Esophagus squamous epithelium (tissue), 5 donors: ENCODE measurements at places on chromosomes 13 and 19.
A peak's percentile ranks its signal among the peaks of the same experiment; 100 is the strongest.

- H3K27ac ChIP-seq, result no peak overlapping the region
- no peaks in the 10 kb centered on the region for H3K27me3 ChIP-seq
- H3K36me3 ChIP-seq, result peaks cover 75% of the 10 kb centered on the region
- DNase-seq, result no peak
Observed at GRCh38 chr13:111232191-111232590, 88.3 kb upstream of the TEX29 start.

- no peak overlapping the region for H3K4me3 ChIP-seq
- no peaks in the 10 kb centered on the region for H3K36me3 ChIP-seq
- DNase-seq, result no peak
- H3K4me1 ChIP-seq, result peaks cover 6% of the 10 kb centered on the region
- no peaks in the 10 kb centered on the region for H3K27me3 ChIP-seq
Observed at GRCh38 chr19:17394891-17395415, 957 bp upstream of the CCDC194 start.

DNA sequence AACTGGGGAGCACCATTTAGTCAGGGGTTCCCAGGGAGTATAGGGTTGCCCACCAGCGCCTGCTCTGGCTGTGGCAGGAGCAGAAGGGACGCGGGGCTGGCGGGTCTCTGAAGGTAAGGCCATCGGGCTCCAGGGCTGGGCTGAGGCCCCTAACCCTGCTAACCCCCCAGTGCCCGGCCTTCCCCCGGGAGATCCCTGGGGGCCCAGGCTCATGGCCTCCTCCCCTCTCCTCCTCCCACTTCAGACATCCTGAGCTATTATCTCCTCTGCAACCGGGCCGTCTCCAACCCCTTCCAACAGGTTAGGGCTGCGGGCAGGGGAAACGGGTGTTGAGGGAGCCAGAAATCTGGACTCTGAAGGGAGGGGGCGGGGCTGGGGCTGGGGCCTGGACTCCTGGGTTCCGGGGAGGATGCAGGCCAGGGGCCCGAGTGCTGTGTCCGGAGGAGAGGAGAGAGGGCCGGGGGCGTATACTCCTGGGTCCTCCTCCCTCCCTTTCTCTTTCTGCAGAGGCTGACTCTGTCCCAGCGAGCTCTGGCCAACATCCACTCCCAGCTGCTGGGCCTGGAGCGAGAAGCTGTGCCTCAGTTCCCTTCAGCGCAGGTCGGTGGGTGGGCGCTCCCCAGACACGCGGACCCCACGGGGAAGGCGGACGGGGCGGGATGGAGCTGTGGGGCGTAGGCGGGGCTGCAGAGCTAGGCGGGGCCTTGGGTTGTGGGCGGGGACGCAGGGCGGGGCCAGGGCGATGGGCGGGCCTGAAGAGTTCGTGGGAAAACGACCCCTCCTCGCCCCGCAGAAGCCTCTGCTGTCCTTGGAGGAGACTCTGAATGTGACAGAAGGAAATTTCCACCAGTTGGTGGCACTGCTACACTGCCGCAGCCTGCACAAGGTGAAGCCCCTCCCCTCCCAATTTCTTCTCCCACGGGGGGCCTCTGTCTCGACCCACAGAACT, 15.3 kb downstream of the TTYH1 start:
- peaks cover 15% of the 10 kb centered on the region for H3K27me3 ChIP-seq
- H3K4me1 ChIP-seq, result peaks cover 26% of the 10 kb centered on the region
- H3K36me3 ChIP-seq, result no peaks in the 10 kb centered on the region
- no peak overlapping the region for H3K27ac ChIP-seq
- peak overlapping the region; percentile 36 for H3K4me3 ChIP-seq

GRCh38 chr13:33785384-33785783, 32.6 kb upstream of the RFC3 start:
- H3K36me3 ChIP-seq, result no peaks in the 10 kb centered on the region
- DNase-seq, result no peak
- no peak overlapping the region for H3K4me3 ChIP-seq
- H3K27ac ChIP-seq, result no peak overlapping the region
- H3K27me3 ChIP-seq, result no peaks in the 10 kb centered on the region

DNA sequence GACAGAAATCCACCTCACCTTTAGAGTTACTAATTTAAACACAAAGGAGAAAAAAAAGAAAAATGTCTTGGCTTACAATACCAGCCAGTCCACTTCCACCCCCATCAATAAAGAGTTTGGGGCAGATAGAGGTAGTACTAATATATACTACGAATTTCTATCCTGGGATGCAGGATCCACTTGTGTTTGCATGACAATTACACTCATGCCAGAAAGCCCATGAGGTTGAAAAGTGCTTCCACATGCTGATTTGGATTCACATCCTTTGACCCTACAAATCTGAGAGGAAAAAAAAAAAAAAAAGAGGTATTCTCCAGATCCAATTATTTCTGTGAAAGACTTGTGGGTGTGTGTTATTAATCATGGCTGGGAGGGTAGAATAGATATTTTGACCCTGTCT, 335.2 kb downstream of the SLITRK1 start:
- no peak overlapping the region for H3K4me3 ChIP-seq
- no peak overlapping the region for H3K27ac ChIP-seq
- H3K4me1 ChIP-seq, result no peaks in the 10 kb centered on the region
- no peaks in the 10 kb centered on the region for H3K27me3 ChIP-seq
- H3K36me3 ChIP-seq, result no peaks in the 10 kb centered on the region
- no peak for DNase-seq

- H3K4me1 ChIP-seq, result peaks cover 37% of the 10 kb centered on the region
- H3K27ac ChIP-seq, result peak overlapping the region; percentile 29
- no peak overlapping the region for H3K4me3 ChIP-seq
- DNase-seq, result peak; percentile 15
Observed at GRCh38 chr13:79393564-79394249, 12.3 kb downstream of the RBM26 start.

DNA sequence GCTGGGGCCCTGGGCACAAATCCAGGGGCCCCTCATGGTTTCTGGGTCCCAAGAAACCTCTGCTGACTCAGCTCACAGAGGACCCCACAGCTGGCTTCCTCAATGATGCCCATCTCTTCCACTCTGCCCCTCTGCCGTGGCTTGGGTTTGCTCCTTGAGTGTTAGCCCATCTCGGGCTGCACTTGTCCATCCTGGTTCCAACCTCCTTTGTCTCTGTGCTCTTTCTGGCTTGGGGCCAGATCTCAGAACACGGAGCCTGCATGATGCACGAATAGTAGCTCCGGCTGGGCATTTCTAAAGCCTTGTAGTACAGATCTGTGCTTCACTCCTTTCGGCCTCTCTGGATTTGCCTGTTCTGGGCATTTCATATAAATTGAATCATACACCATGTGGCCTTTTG, 53.8 kb downstream of the F2RL3 start:
- DNase-seq, result no peak
- H3K4me1 ChIP-seq, result no peaks in the 10 kb centered on the region
- no peaks in the 10 kb centered on the region for H3K36me3 ChIP-seq
- H3K27ac ChIP-seq, result no peak overlapping the region

GRCh38 chr19:43984687-43985000, 656 bp downstream of the ZNF155 start:
- H3K36me3 ChIP-seq, result peaks cover 4% of the 10 kb centered on the region
- H3K27me3 ChIP-seq, result no peaks in the 10 kb centered on the region
- DNase-seq, result no peak
- peaks cover 19% of the 10 kb centered on the region for H3K4me1 ChIP-seq
